ENCODE measurements at places on chromosomes 11 and 22.

GRCh38 chr11:78828676-78829075 is 254.0 kb upstream of the NARS2 start:
- DNase-seq, result no peak

- peak; percentile 67 for DNase-seq
These were observed 132.8 kb upstream of the PITPNB start for GRCh38 chr22:28051787-28052356.

GRCh38 chr11:21385669-21386440 is 716.5 kb downstream of the NELL1 start:
- DNase-seq, result no peak

GRCh38 chr11:69834811-69835800 is 15.9 kb upstream of the FGF3 start:
- DNase-seq, result no peak

DNA sequence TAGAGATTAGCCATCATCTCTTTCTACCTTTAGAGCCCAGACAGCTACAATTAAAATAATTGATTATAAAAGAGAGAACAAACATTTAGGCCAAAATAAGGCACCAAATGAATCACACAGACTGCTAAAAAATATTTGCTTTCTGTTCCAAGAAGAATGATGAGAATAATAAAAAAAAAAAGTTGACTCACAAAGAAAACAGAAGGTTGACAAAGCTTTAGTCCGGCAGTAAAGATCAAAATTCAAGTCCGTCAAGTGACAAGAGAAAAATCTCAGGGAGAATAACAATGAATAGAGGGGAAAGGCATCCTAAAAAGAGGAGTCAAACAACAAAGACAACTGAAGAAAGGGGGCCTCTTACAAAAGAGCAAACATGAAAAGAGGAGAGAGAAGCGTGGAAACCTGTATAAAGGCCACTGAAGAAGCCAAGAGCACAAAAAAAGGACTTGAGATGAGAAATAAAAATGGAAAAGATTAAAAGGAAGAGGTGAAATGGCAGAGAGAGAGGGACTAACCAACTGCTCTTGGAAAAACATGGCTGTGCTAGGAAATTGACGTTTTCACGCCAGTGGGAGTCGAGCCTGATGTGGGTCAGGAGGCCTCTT is 910.2 kb downstream of the OPCML start:
- no peak for DNase-seq

- DNase-seq, result no peak
These were observed 60.7 kb downstream of the GLYATL1 start for GRCh38 chr11:59000003-59000402.

DNA sequence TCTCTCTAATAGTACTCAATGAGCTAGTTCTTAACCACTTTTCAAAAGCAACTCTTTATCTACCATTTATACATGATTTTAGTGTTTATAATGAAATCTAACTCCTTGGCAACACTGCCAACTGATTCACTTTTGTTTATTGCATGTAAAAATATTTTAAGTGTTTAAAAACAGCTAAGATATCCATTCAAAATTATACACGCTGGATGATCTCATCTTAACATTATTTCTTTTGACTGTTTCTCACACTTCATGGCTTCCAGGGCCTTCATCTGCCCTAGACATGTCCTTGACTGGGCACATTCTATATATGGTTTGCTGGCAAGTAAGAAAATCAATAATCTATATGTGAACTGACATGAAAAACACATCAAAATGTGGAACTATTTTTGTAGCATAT is 414.6 kb upstream of the LUZP2 start:
- DNase-seq, result no peak

All from iPS-NIHi11 (cell line).